ENCODE measurements at places on chromosomes 12 and 14.

GRCh38 chr14:57769863-57770523, 95.9 kb downstream of the SLC35F4 start:
- no peak for DNase-seq

DNA sequence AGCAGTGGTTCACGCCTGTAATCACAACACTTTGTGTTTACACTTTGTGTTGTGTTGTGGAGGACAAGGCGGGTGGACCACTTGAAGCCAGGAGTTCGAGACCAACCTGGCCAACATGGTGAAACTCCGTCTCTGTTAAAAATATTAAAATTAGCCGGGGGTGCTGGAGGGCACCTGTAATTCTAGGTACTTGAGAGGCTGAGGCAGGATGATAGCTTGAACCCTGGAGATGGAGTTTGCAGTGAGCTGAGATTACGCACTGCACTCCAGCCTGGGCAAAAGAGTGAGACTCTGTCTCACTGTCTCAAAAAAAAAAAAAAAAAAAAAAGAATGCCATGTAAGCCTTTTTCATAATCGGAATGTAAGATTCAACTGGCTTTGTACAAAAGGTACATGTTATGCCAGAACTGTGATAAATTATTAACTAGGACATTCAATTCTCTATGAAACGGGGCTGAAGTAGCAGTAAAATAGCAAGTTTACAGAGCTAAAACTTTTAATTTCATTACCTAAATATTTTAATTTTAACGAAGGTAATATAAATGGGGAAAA, 13.9 kb upstream of the PITPNM2 start:
- DNase-seq, result no peak

DNA sequence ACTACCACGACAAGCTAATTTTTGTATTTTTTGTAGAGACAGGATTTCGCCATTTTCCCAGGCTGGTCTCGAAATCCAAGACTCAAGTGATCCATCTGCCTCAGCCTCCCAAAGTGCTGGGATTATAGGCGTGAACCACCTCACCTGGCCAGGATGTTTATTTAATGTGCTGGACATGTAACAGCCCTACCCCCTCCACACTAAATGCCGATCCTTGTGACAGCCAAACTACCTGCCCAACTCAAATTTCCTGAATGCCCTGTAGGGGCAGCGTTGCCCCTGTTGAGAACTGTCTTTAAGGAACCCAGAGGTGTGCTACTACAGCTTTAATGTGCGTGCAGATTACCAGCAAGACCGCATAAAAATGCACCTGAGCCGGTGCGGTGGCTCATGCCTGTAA, 48.1 kb downstream of the KCNK13 start:
- no peak for DNase-seq

GRCh38 chr14:77151245-77151644, 9.7 kb upstream of the ZDHHC22 start:
- no peak for DNase-seq

Data from fibroblast of skin of right biceps (primary cell).